ENCODE measurements at places on chromosomes 6 and 20. TPM values are rescaled to one million over a fixed set of nuclear protein-coding genes. Genes with fewer than 3 reads are reported as not detected.

The FHL5 gene
- polyA plus RNA-seq: 0.13 TPM

The SLPI gene
- polyA plus RNA-seq: not detected

GRCh38 chr20:45798935-45799642, 7.3 kb downstream of the DNTTIP1 start:
- no peak for DNase-seq

The SPEF1 gene
- 2.0 TPM for polyA plus RNA-seq

The SLC9A8 gene
- 12.5 TPM for polyA plus RNA-seq

GRCh38 chr6:4348462-4349112, 213.2 kb upstream of the ECI2 start:
- no peak for DNase-seq

GRCh38 chr6:44453146-44453545, 65.6 kb downstream of the CDC5L start:
- no peak for DNase-seq

Data from renal cortex interstitium (tissue), 15 donors.